ENCODE measurements at places on chromosomes 4 and X.

DNA sequence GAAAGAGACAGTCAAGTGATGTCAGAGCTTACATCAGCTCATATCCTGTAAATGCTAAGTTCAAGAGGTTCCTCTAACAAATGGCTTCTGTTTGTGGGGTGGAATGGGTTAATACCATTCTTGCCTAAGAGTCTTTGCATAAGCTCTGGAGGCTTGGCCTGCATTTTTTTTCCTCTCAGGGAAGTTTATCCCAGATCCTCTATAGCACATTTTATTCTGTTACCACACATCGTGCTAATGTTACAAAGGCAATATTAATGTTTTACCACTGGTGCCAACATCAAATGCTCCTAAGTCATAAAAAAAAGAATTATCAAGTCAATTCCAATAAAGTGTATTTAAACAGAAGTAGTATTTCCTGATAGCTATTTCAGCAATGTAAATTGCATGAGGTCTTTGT, 2.9 kb upstream of the ADH6 start:
- no peak for DNase-seq

DNA sequence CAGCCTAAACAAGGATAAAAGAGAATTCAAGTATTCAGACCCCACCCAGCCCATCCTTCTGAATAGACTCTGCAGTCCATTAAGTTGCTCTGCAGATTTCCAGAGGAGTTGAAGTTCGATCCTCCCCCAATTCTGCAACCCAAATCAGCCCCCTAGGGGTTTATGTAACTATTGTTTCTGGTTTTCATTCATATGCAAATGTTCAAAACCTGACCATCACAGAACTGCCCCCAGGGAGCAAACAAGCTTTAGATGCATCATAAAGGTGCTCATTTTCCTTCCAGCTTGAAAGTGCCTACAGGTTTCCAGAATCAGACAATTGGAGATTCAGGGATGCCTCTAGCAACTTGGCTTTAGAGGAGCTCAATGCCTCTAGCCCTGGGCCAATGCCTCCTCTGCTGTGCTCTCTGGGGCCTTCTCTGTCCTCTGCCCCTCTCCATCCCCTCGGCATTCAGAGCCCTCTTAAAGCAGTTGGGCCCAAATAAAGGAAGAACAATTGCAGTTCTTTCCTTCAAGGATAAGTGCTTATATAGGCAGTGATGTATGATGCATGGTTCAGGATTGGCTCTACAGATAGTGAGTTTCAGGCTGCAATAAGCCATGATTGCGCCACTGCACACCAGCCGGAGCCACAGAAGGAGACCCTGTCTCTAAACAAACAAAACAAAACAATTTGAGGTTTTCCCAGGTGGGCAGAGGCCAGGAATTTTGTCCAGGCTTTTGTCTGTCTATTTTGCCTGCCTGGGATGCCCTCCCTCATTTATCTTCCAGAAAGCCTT, 23.5 kb upstream of the SPINK2 start:
- DNase-seq, result no peak

DNA sequence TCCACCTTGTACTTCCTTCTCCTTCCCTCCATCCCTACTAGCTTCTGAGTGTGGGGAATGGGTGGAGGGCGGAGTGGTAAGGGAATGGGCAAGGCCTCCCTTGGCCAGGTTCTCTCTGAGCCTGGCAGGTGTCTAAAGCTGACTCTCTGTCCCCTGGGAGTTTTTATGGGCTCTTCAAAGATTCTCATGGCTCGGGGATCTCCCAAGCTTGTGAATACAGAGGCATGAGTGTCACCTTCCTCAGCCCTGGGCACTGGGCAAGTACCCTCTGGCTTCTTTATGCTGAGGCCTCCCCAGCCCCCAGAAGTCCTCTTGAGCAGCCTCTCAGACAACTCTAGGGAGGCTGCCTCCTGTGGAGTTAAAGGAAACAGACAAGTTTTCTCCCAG, 32.5 kb upstream of the DDX3X start:
- DNase-seq, result no peak

DNA sequence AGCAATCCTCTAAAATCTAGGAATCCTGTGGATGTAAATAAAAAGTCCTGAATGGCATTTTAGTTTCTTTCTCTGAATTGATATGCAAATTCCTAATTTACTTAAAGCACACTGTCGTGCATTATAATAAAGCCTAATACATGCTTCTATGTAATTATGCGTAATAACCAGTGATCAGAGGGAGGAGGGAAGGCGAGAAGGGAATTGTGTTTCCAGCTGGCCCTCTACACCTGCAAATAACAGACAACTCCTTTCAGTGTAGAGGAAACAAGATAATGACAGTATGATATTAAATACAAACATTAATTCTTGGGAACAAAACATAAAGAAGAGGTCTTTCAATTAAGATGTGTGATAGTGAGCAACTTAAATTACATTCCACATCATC, 419.6 kb upstream of the LCORL start:
- no peak for DNase-seq

GRCh38 chr4:24328310-24328709, 256.0 kb downstream of the DHX15 start:
- no peak for DNase-seq

DNA sequence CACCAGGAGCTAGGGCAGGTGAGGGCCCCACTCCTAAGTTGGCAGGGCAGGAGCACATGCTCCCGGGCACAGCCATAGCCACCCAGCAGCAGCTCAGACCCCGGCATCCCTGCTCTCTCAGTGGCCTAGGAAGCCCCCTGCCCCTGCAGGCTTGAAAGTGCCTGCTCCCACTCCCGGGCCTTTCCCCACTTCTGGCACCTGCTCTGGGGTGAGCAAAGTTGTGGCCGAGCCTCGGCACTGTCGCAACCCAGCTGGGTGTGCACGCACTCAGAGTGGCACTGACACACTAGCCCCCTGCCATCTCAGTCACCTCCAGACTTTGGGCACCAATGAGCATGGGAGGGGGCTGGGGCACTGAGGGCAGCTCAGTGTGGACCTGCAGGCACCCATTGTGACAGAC, 60.8 kb upstream of the CDKN2AIP start:
- no peak for DNase-seq

GRCh38 chrX:54931107-54931506, 10.5 kb downstream of the TRO start:
- DNase-seq, result no peak

DNA sequence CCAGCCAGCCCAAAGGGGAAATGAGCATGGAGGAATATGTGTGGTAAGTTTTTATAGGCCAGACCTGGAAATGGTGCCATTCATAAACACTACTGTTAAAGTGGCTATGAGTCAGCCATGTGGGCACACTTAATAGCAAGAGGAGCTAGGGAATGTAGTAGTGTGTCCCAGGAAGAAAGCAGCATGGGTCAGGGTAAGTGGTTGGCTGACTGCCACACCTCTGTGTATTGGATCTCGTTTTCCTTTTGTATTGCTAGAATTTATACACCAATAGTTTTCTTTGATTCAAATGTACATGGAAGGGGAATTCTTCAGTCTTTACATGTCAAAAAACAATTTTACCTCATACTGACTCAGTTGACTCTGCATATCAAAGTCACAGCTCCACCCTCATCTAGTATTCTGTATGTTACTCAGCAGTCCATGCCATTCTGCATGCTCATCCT, 22.9 kb upstream of the SGMS2 start:
- DNase-seq, result no peak

- DNase-seq, result no peak
Observed at GRCh38 chr4:190016369-190017289, 10.4 kb downstream of the FRG2 start.

GRCh38 chr4:183921335-183921734, 16.2 kb downstream of the STOX2 start:
- no peak for DNase-seq

DNA sequence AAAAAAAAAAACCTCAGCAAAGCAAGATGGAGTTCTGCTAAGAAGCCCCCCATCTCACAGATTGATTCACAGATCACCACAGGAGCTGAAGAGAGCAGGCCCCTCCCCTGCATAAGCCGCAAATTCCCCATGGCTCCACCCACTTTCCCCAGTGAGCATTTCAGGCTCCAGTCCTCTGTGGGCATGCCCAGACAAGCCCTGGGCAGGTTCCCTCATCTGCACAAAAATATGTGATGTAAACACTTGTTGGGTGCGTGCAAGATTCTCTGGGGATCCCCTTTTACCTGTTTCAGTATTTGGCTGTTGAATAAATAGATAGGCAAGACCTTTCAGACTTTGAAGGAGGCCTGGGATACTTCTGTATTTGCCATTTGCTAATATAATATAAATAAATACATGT, 514.3 kb downstream of the PCDH7 start:
- DNase-seq, result no peak

- DNase-seq, result no peak
Observed at GRCh38 chrX:122055979-122056715, 1008.7 kb downstream of the GLUD2 start.

DNA sequence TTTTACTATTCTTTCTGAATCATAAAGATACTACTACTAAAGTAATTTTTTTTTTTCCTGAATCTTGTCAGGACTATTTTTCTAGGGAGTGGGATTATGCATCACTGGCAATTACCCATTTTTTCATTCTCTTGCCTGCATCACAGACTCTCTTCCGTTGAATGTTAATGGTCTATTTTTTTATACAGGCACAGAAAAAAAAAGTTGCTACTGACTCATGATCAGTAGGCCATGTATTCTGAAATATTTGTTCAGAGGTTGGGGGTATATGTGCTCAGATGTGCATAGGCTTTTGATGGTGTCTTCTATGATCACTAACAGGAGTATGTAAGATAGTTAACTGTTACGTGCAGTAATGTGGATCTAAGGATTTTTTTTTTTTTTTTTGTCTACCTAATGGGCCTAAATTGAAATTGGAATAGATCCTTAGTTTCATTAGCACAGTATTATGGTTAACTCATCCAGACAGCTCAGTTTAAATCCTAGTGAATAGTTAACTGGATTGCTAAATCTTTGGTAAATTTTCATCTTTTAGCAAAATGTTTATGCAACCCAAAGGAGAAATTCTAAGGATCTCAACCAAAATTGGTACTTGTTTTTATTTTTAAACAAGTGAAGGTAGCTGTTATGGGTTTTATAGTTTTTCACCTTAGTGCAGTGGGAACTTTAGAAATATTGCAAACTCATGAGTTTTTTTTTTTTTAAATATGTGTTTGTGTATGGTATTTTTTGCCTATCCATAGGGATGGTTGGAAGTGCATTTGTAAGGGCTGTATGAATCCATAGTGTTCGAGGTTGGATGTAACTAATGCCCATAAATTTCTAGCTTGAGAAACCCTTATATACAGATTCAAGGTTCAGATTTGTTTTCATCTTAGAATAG, 12.1 kb downstream of the BMP2K start:
- no peak for DNase-seq

DNA sequence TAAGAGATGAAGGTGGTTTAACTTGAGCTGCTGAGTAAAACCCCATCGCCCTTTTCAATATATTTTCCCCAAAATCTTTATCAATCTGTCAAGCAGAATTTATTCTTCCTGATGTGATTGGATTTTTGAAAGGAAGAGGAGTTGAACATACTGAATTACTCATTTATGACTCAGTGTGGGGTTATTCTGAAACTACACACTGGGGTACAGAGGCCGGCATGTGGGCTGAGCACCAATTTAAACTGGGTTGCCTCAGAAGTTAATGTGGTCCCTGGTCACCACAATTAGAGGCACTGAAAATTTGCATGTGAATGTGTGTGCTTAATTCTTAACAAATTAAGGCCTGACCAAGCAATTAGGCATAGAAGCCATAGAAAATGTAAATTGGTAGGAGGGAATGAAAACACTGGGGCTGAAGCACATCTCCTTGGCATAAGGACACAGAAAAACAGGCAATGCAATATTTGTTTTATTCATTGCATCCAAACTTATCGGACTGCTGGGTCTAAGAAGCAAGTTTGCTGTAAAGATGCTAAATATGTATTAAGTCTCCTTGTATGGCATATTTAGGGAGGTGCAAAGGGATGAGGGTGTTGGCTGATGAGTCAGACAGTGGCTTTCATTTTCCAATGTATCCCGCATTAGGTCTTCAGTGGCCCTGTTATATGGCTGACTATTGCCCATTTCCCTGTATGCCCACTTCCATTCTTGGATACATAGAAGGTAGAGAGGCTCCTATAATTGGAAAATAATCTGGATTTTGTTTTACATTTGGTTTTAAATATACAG, 170.9 kb downstream of the IL15 start:
- no peak for DNase-seq

GRCh38 chr4:24422644-24423043, 161.7 kb downstream of the DHX15 start:
- DNase-seq, result no peak

DNA sequence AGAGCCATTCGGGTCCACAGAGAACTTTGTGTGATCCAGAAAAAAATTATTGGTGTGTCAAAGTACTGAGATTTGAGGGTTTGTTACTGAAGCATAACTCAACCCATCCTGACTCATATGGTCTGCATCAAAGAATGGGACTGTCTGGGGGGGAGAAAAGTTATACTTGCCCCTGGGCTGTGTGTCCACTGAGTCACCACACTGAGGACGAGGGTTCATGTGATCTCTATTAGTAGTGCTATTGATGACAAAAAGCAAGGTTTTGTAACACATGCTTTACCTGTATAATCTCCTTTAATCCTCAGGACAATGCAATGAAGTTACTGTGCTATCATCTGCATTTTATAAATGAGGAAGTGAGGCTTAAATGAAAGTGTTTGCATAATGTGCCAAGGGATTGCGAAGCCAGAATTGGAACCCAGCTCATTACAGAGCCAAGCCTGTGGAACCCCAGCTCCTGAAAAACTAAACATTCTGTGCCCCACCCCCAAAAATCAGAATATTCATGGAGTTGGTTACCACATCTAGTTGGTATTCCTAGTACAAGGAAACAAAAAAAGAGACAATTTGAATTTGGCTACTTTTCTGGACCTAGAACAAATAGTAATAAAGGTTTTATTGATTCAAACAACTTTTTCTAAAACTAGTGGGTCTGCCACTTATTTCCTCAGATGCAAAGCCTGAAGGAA, 31.2 kb downstream of the CCDC149 start:
- DNase-seq, result no peak

DNA sequence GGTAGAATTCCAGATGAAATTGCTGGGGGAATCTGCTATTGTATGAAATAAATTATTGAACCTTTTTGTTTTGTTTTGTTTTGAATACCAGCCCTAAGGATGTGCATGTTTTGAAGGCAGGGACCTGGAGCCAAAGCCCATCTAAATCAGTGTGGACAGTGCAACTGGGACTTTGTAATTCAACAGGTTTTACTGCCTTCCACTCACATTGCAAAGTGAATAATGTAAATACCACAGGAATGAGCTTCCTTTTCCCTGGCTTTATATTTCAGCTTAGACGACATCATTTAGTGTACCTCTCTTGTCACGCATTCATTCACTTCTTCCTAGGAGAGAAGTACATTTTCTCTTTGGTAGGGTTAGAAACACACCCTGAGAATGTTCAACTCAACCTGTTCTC, 795.0 kb downstream of the CENPC start:
- DNase-seq, result no peak

- no peak for DNase-seq
Observed at GRCh38 chr4:36446275-36446674, 164.9 kb downstream of the DTHD1 start.

GRCh38 chr4:96895826-96896225, 1055.9 kb downstream of the PDHA2 start:
- no peak for DNase-seq

GRCh38 chrX:53256446-53257041, 24.8 kb downstream of the IQSEC2 start:
- DNase-seq, result no peak

- DNase-seq, result no peak
Observed at GRCh38 chr4:138599965-138600364, 357.8 kb upstream of the SLC7A11 start.
